ENCODE measurements at places on chromosomes 4 and X.
A peak's percentile ranks its signal among the peaks of the same experiment; 100 is the strongest.

- no peak for DNase-seq
Observed at GRCh38 chrX:131704136-131704695, 160.3 kb downstream of the OR13H1 start.

- no peak for DNase-seq
Observed at GRCh38 chr4:75025431-75025830, 92.5 kb downstream of the PARM1 start.

GRCh38 chr4:183967266-183967665 is 62.2 kb downstream of the STOX2 start:
- DNase-seq: no peak

DNA sequence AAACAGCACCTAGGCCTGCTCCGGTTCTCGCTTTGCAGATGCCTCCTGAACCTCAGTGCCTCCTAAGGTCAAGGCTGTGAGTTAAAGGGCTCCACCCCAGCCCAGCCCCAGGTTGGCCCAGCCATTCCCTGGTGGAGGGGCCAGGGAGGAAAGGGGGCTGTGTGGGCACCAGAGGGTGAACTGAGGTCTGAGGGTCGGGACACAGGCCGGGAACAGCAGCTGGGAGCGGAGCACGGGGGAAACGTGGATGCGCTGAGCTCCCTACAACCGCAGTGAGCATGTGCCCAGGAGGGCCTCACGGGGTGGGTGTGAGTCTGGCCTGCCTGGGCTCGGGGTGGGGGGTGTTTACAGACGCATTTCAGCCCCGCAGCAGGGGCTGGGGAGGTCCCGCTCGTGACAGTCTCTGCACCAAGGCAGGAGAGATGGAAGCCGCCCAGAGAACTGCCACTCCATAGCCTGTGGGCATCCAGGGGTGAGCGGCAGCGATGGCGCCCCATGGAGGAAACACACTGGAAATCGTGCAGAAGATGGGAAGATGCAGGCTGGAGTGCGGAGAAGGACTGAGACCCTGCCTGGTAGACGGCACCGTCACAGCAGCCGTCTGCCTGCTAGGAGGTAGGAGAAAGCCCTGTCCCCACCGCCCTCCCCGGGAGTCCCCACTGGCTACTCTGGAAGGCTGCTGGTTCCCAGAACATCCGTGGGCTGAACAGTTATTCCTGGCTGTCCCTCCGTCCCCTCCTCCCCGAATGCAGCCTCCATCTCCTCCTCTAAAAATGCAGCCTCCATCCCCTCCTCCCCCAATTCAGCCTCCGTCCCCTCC is 9.9 kb upstream of the SLC25A6 start:
- DNase-seq: no peak

- DNase-seq: no peak
Observed at GRCh38 chr4:183831026-183831446, 74.1 kb upstream of the STOX2 start.

DNA sequence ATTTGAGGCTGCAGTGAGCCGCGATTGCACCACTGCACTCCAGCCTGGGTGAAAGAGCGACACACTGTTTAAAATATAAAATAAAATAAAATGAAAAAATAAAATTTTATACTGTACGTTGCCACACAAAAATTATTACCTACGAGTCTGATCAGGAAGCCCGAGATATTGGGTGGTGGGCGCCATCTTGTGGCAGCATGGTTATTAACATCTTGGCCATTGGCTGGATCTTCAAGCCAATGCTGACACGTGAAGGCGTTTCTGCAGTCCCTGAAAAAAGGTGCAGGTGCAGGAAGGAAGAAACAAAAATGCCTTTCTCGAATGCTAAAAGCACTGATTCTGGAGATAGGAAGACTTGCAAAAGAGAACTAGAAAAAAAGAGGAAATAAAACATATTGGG is 4.9 kb upstream of the TLR8 start:
- DNase-seq: peak; percentile 19

Data from stimulated activated CD8-positive, alpha-beta memory T cell treated with anti-CD3 and anti-CD28 coated beads, Interleukin-12 subunit alpha, Interleukin-12 subunit beta, amount 100 ng/mL, for 1 hour (primary cell).